ENCODE measurements at places on chromosomes 12 and 14.

DNA sequence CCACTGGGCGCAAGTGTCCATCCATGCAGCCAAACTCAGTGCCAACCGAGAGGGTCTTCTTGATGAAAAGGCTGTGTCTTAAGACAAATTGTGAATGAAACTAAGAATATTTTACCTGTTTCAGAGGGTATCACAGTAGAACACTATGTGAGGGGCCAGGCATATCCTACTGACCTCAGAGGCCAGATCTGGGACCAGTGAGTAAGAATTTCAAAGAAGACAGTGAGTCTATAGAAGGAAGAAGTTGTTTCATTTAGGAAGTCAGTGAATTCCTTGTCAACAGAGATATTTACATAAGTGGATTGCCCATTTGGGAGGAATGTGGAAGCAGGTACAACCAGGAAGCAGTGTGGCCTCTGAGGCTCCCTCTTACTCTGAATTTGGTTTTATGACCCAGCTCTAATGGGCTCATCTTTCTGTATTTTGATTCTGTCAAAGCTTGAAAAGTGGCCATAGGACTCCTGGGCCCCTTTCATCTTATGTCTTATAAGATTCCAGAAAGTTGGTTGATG lies 137.4 kb downstream of the ZNF664 start:
- DNase-seq = no peak

GRCh38 chr14:76948976-76949375 lies 79.5 kb downstream of the IRF2BPL start:
- DNase-seq = no peak

DNA sequence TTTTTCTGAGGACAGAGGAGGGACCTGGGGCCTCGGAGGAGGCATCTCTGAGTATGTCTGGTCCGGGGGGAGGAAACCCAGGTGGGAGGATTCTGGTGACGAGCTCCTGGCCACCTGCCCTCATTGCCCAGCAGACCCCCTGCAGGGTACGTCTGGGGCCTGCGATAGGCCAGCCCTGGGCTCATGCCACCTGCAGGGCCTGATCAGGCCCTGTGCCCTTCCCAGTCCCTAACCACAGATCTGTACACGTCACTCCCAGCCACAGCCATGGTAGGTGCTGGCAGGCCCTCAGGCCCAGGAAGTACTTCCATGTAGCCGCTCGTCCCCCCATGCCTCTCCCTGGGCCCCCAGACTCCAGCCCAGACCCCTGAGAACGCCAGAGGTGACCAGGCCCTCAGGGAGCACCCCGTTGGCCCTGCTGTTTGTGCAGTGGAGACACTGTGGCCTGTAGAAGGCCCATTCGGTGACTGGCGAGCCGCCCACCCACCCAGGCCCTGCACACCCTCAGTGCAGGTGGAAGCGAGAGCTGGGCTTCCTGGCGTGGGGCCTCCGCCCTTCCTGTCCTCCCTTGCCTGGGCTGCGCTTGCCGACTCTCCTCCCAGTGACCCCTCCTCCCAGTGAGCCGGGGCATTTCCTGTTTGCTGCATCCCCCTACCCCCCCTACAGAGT lies 5.7 kb downstream of the INF2 start:
- peak; percentile 41 for DNase-seq

DNA sequence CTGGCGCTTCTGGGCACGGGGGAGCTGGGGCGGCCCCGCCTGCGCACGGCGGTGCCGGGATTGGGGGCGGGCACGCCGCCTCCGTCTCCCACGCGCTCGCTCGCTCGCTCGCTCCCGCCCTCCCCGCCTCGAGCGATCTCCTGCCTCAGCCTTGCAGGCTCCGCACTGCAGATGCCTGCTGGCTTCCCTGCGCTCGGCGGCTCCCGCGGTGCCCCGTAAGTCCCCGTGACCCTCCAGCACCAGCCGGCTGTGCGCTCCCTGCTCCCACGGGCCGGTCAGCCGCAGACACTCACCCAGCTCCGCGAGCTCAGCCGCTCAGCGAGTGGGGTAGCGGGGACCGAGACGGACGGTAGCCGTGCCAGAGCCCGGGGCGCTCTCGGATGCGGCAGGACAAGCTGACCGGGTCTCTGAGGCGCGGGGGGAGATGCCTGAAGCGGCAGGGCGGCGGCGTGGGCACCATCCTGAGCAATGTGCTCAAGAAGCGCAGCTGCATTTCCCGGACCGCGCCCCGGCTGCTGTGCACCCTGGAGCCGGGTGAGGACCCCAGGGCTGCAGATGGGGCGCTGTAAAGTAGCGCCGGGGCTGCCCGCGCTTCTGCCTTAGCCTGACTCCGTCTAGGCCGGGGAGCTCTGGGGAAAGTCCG lies at the start of gene TBC1D30:
Gene TBC1D30 (plus strand): TSS at position 148 of the 643 bp plus-strand sequence. CDS start 233 bp downstream, at position 381.
- peak; percentile 10 for DNase-seq

DNA sequence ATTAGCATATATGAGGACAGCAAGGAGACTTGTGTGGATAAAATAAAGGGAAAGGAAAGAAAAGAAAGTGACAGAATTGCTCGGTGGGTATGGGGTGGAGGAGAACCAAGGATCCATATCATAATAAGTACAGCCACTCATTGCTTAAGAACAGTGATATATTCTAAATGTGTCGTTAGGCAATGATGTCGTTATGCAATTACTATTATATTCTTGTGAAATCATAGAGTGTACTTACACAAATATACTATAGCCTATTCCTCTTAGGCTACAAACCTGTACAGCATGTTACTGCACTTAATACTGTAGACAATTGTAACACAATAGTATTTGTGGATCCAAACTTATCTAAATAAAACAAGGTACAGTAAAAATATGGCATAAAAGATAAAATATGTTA lies 271.1 kb downstream of the CCER1 start:
- DNase-seq = no peak

- DNase-seq = no peak
Measured at GRCh38 chr12:125683748-125684381, 618.6 kb downstream of the AACS start.

DNA sequence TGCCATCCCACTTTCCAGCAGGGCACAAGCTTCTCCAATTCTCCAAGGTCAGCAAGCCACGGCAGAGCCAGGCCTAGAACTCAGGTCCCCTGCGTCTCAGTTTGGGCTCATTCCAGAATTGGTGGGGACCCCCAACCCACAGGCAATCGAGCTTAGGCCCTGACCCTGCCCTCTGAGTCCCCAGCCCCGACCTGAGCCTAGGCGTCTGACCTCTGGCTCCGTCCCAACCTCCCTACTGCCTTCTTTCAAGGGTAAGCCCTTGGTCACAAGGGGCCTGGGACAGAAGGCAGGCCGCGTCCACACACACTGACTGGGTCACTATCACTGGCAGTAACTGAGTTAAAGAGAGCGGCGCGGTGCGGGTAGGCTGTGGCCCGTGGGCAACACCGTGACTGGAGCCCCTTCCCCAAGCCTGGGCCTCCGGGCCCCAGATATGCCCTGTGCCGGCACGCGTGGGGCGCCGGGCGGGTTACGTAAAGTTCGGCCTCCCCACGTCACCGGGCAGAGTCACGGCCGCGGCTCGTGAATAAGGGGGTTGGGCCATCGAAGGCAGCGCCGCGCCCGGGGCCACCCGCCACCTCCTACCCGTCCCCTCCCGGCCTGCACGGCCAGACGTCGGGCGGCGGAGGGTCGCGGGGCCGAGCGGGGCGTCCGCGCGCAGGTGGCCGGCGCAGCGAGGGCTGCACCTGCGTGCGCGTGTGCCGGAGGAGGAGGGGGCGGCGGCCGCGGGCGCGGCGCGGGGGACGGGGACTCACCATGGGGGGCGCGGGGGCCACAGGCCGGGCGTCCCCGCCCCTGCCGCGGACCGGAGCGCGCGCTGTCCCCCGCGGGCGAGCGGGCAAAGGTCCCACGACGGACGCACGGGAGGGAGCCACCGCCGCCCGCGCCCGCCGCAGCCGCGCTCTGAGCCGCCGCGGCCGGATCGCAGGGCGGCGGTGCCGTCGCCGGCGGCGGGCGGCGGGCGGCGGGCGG lies 516 bp downstream of the ANKRD9 start:
- DNase-seq = no peak

DNA sequence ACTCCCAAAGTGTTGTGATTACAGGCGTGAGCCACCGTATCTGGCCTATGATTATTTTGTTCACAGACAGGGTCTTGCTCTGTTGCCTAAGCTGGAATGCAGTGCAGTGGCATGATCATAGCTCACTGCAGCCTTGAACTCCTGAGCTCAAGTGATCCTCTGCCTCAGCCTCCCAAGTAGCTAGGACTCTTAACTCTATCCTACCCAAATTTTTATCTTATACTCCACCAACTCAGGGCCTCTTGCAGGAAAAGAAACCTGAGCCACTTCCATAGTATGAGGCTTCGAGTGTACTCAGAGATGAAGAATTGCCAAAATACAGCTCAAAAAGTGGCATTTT lies 828 bp downstream of the MMAB start:
- no peak for DNase-seq

GRCh38 chr14:102206918-102207317 lies 67.2 kb downstream of the WDR20 start:
- DNase-seq = no peak

DNA sequence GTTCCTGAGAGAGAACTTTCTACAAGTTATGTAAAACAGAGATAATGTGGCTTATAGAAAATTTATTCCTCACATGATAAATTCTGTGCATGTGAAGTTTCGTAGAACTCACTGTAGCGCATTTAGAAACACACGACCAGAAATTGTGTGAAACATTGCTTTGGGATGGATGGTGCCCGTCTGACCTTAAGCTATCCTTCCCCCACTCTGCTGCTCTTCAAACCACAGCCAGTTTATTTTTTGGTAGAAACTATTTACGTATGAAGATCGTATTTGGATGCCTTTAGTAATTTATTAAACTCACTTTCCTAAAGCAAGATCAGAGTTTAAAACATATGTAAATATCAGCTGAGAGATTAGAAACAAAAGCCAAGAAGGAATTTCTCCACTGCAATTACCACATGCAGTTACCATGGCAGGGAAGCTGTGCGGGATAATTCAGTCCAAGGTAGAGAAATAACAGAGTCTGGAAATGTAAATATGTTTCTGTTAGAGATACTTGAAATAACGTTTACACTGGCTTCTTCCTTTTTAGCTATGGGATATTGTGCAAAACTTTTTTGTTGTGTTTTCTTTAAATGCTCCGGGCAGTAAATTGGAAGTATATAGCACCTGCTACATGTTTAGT lies 382.7 kb downstream of the RGS6 start:
- no peak for DNase-seq

DNA sequence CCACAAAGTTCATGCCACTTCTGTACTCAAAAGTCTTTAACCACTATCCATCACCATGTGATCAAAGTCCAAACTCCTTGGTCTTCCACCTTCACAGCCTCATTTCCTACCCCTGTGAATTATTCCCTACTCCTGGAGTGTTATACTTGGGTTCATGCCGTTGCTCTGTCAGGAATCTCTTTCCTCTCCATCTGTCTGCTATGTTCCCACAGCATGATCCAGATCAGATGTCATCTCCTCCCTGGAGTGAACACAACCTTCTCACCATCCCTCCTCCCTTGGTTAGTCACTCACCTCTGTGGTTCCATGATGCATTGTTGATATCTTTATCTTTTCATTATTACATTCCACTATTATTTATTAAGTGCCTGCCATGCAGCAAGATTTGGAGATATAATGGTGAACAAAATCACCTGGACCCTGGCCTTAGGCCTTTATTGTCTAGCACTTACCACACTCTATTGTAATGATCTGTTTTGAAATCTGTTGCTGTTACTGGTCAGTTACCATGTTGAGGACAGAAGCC lies 22.4 kb downstream of the LACRT start:
- DNase-seq = no peak

- DNase-seq = peak; percentile 40
Measured at GRCh38 chr14:78970677-78971076, 800.5 kb downstream of the NRXN3 start.

DNA sequence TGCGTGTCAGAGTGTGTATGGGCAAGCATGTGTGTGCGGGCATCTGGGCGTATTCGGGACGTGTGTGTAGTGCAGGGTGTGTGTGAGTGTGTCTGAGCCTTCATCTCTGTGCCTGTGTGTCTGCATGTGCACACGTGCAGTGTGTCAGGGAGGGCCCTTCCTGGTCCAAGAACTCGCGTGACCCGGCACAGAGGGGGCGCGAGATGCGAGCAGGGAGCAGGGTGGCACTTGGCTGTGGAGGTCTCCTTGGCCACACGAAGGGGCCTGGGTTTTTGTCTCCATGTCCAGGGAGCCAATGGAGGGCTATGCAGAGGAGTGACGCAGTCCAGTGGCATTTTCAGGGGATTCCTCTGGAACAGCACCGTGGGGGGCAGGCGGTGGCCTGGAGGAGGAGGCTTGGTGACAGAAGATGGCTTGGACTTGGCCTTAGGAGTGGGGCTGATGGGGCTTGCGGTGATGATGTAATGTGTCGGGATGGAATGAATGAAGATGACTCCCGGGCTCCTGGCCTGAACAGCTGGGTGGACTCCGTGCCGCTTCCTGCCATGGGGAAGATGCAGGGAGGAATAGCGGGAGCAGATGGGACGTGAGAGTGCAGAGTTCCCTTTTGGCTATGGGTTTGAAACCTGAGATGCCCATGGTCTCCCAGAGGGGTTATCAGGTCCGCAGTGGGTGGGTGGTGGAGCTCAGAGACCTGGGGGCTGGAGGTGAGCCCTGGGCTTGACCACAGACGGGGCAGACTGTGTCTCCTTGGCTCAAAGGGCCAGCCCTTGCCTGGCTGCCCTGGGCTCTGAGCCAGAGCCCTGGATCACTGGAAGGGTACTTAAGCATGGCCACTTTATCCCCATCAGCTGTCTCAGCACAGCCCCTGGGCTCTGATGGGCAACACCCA lies 208.3 kb downstream of the PHETA1 start:
- no peak for DNase-seq

DNA sequence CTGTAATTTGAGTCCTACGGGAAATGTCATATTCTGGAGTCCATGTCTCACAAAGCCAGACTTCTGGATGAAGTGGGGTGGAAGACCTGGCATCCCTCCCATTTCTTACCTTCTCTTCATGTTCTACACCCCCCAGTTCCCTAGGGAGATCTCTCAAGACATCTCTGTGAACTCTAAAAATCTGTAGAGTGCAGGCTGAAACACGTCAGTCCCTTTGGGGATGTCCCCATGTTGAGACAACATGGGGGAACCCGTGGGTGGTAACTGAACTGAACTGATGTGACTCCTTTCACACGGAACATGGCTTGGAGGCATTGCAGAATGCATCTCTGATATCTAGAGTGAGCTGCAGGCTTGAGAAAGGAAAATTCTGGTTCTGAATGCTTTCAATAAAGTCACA lies 15.2 kb downstream of the SERPINA12 start:
- no peak for DNase-seq

DNA sequence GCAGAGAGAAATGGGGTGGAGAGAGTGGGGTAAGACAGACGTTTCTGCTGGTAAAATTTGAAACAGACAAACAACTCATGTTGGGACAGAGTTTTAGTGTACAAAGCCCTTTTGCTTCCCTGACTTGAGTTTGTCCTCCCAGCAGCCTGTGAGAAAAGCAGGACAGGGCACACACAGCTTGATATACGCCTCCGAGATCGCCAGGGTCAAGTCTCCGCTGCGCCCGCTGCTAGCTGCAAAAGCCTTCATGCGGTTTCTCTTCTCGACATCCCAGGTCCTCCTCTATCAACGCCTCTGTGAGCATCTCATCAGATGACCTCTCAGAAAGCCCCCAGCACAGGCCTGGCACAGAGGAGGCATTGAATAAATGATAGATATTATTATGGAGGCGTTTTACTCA lies 9.4 kb upstream of the BCL11B start:
- DNase-seq = no peak

Data from astrocyte (in vitro differentiated cells and primary cell).